ENCODE measurements at places on chromosomes 6 and 20.

GRCh38 chr6:3841066-3841454 is 8.1 kb upstream of the FAM50B start:
- DNase-seq, result no peak

GRCh38 chr20:39706184-39706663 is 744.1 kb downstream of the DHX35 start:
- DNase-seq, result no peak

DNA sequence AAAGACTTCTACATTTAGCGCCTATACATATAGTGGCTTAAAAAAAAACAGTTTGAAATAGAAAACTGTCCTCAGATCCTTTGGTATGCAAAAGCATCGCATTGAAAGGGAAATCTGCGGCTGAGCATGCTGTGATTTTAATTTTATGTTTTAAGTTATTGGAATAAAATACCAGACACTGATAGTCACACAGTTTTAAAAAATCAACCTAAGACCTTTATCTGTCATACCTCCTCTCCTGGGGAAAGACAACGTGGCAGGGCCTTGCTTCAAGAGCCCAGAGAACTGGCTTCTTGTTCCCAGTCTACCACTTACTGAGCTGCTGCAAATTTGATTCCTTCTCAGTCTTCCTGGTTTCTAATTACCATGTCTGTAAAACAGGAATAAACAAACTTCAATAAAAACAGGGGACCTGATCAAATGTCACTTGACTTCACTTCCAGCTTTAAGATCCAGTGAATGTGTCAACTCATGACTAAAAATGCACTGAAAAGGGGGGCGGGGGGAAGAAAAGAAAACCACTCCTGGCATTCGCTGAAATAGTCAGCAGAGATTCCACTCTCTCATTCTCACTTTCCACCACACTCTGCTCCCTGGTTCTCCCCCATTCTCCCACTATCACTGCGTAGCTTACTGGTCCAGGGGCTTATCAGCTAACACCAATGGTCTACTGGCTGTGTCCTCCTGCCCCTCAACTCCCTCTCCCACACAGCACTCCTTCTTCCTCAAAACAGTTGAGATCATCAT is 494.7 kb upstream of the MARCKS start:
- DNase-seq, result no peak

DNA sequence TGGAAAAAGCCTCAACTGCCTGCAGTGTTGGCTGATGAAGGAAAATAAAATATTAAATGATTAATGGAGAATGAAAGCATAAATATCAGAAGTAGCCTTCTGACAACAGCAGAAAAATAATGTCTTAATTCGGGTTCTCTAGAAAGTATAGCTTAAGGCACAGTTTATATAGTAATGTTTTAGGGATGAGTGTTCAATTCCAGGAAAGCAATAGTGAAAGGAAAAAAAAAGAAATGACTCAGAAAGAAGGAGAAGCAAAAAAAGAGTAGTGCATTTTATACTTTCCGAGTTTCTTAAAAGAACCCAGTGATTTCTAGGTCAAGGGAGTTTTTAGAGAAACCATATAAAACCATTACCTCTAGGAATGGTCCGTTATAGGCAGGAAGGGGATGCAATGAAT is 137.3 kb downstream of the HTR1B start:
- no peak for DNase-seq

GRCh38 chr6:146785001-146785585 is 186.3 kb downstream of the ADGB start:
- DNase-seq, result peak; percentile 11

- DNase-seq, result no peak
Observed at GRCh38 chr20:2212456-2213015, 83.3 kb upstream of the TGM3 start.

- DNase-seq, result no peak
Observed at GRCh38 chr6:84086545-84087429, 53.2 kb downstream of the MRAP2 start.

- no peak for DNase-seq
Observed at GRCh38 chr20:57633945-57634491, 13.8 kb upstream of the ZBP1 start.

- no peak for DNase-seq
Observed at GRCh38 chr20:41161886-41162285, 24.5 kb downstream of the PLCG1 start.

- DNase-seq, result no peak
Observed at GRCh38 chr20:63917811-63918210, 22.9 kb downstream of the DNAJC5 start.

- DNase-seq, result peak; percentile 9
Observed at GRCh38 chr6:28742668-28743270, 181.0 kb downstream of the TRIM27 start.

DNA sequence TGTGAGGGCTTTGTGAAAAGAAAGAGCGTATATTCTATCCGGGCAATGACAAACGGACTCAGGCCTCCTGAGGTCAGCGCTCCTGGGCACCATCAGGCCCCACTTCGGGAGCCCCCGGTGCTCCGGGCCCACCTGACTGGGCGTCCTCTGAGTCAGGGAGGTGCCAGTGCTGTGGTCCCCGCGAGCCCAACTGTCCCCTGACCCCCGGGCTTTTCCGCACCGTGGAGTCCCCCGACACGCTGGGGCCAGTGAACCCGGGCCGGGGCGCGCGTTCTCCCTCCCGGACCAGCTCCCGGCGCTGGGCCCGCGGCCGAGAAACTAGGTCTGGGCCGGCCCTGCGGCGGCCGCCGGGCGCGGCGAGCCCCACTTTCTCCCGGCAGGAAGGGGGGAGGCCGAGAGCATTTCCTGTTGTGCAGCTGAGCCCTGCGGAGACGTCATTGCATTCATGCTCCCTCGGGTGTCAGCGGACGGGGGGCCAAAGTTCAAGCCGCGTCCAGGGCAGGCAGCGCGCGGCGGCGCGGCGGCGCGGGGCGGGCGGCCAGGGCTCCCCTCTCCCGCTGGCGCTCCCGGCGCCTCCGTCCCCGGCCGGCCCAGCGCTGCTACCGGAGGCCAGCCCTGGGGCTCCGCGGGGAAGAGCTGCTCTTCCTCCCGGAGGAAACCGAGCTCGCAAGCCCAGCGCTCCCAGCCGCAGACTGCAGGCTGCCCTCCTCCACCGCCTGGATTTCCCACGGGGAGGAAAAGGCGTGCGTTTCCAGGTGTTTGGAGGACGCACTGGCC is 18.3 kb downstream of the HIVEP2 start:
- peak; percentile 65 for DNase-seq

DNA sequence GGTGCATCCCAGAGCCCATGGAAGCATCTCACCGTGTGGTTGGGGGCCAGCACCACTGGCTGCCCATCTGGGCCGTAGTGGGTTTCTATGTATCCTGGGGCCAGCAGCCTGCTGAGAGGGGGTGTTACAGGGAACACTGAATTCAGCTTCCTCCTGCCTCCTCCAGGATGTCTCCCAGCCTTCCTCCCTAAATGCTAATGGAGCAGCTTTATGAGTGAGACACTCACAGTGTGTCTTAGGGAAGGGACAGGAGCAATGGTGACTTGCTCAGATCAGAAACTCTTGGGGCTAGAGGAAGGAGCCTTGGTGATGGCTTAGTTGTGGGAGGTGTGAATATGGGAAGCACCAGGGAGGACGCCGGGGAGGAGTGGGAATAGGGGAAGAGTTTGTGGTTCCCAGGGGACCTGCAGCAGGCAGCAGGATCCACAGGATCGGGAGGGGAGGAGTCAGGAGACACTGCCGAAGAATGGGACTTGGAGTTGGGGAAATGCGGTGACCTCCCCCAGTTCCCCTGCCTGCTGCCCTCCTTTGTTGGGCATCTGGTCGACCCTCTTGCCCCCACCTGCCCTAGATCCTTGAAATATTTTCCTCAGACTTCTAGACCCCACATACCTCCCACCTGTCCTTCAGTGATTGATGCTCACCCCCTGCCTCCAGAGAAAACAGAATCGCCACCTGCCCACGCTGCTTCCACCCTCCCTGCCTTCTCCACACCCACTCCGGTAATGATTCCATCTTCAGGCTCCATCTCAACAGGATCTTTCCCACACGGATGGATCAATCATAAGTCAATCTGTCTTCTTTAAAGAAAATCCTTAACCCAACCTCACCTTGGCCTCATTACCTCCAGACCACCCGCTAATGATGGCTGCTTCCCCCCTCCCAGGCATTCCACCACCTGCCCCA is 6.6 kb downstream of the ADAM33 start:
- DNase-seq, result no peak

DNA sequence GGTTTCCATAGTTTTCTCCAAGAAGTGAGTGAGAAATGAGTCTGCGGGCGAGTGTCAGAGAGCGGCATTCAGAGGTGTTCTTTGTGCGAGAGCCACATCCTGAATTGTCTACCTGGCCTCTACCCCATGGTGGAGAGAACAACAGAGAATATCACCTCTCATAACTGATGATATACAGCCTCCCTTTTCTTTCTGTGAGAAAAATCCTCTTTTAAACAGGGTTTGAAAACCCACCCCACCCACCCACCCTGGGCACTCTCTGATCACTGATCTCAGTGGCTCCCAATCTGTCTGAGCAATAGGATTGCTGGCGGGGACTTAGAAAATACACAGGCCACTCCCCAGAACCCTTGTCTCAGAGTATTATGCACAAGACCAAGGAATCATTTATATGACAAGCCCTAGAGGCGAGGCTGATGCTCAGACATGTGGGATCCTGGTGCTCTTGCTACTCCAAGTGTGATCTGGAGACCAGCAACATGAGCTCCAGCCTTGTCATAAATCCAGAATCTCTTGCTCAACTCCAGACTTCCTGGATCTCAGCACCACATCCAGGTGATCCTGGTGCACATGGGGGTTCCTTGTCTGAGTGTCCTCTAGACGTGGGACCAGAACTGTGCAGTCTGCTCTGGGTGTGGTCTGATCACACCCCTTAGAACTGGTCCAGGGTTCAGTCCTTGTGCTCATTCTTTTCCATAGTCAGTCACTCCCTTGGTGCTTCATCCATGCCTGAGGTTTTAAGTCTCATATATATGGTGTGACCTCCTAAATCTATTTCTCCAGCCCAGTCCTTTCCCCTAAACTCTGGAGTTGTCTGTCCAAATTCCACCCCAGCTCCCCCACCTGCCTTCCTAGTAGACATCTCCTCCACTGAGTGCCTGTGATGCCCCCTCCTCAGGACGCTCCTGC is 5.3 kb downstream of the HLA-B start:
- no peak for DNase-seq

GRCh38 chr20:21640556-21640955 is 64.9 kb upstream of the PAX1 start:
- no peak for DNase-seq

GRCh38 chr6:107323133-107323785 is 136.1 kb downstream of the PDSS2 start:
- DNase-seq, result no peak

DNA sequence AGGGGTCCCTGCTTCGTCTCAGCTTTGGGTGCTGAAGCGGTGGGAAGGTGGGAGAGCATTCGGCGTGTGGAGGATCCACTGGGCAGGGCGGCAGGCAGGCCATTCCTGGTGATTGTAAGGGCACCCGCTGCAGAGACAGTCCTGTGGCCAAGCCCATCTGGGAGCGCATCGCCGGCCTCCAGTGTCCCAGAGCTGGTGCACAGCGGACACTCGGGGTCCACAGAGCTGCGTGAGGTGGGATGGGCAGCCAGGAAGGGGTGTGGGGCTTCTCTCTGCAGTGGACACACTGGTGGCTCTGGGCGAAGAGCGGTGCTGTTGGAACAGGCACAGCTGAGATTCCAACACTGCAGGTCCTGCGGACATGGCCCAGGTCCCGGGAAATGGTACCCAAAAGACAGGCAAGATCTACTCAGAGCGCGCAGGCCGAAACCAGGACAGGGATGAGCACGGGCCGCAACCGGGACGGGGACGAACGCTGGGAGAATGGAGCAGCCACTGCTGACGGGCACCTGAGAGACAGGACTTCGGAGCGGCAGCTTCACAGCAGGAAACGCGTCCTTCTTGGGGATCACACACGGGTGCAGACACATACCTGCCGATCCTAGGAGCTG is 188.2 kb downstream of the ERMARD start:
- no peak for DNase-seq

GRCh38 chr6:155033021-155033791 is 38.1 kb downstream of the TIAM2 start:
- no peak for DNase-seq

- no peak for DNase-seq
Observed at GRCh38 chr6:12555267-12555666, 161.3 kb upstream of the PHACTR1 start.

GRCh38 chr6:26172608-26172968 is 85.4 kb downstream of the HFE start:
- peak; percentile 63 for DNase-seq

DNA sequence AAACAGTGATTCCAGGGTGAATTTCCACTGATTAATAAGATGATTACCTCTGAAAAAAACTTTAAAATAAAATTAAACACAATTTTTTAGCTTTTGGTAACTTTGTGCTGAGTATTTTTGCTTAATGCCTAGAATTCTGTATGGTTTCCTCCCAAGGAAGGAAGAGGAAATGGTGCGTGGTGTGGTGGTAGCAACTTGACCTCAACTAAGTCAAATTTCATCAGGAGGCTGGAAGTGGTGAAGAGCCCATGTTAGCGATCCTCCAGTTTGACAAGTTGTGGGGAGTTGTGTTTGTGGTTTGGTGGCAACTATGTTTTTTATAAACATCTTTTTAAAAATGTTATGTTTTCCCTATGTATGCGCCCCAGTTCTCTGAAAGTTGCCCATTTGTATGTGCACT is 5.0 kb upstream of the RTF2 start:
- peak; percentile 79 for DNase-seq

GRCh38 chr6:26065952-26066380 is 21.3 kb upstream of the HFE start:
- DNase-seq, result no peak

DNA sequence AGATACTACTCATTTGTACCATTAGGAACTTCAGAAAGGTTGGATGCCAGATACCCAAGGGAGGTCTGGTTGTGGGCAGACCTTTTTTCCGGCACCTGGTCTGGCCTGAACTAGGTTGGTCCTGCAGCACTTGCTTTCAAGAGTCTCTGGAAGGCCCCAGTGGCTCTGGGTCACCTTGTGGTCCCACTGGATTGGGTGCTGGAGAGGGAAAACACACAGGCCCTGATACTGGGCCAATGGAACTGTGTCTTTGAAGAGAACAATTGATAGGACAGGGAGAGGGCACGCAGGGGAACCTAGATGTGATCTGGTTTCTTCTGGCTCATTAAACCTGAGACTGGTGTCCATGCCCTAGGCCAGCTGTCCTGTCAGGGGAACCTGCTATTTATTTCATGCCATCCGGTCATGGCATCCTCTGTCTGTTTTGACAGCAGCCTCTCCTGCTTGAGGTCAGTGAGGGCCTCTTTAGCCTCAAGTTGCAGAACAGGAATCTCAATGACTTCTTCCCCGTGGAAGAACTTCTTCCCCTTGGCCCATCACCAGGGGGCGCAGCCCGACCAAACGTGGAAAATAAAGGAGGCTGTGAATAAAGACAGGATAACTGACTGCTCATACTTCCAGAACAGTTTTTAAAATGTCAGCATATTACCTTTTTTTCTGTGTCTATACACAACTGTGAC is 25.0 kb downstream of the TAF8 start:
- DNase-seq, result peak; percentile 43

GRCh38 chr20:48745330-48745729 is 82.5 kb downstream of the PREX1 start:
- no peak for DNase-seq

DNA sequence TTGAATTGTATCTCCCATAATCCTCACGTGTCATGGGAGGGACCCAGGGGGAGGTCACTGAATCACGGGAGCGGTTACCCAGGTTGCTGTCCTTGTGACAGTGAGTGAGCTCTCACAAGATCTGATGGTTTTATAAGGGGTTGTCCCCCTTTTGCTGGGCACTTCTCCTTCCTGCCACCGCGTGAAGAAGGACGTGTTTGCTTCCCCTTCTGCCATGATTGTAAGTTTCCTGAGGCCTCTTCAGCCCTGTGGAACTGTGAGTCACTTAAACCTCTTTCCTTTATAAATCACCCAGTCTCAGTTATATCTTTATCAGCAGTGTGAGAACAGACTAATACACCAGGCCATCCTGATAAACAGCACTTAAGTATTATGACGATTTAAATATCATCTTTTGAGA is 9.0 kb upstream of the MRGBP start:
- no peak for DNase-seq
